ENCODE measurements at places on chromosomes 6 and 20. TPM values are rescaled to one million over a fixed set of nuclear protein-coding genes. Genes with fewer than 3 reads are reported as not detected.

The RNF39 gene
- not detected for total RNA-seq

The TBCC gene
- 17.3 TPM for total RNA-seq

The HMGCLL1 gene
- total RNA-seq = not detected

The FABP7 gene
- total RNA-seq = not detected

The VGLL2 gene
- not detected for total RNA-seq

The CAPN11 gene
- 0.12 TPM for total RNA-seq

The RIMS4 gene
- not detected for total RNA-seq

The MAS1L gene
- not detected for total RNA-seq

The ROS1 gene
- total RNA-seq = not detected

The FYN gene
- 353 TPM for total RNA-seq

The SLC16A10 gene
- total RNA-seq = 3.6 TPM

The ZBTB46 gene
- 5.5 TPM for total RNA-seq

The C2 gene
- 0.97 TPM for total RNA-seq

The PRPH2 gene
- total RNA-seq = not detected

The C6orf118 gene
- not detected for total RNA-seq

The MATN4 gene
- 0.95 TPM for total RNA-seq

The LY6G6C gene
- total RNA-seq = not detected

The CDH22 gene
- not detected for total RNA-seq

The DSP gene
- total RNA-seq = 0.07 TPM

The HTR1B gene
- total RNA-seq = not detected

The TRIM15 gene
- total RNA-seq = 1.6 TPM

The BPIFB1 gene
- total RNA-seq = not detected

The RSPO3 gene
- total RNA-seq = not detected

The IDH3B gene
- total RNA-seq = 99.1 TPM

The CST4 gene
- not detected for total RNA-seq

The BPI gene
- not detected for total RNA-seq

The GPR63 gene
- 1.5 TPM for total RNA-seq

The AGER gene
- 23.5 TPM for total RNA-seq

The CD93 gene
- 1.9 TPM for total RNA-seq

All from activated CD4-positive, alpha-beta memory T cell treated with anti-CD3 and anti-CD28 coated beads for 36 hours (primary cell).